ENCODE measurements at places on chromosomes 1 and 21.

GRCh38 chr1:63917571-63918417 lies 144.0 kb downstream of the ROR1 start:
- DNase-seq = no peak
- H3K4me3 ChIP-seq = no peak overlapping the region
- H3K27ac ChIP-seq = no peak overlapping the region
- H3K4me1 ChIP-seq = peaks cover 3% of the 10 kb centered on the region

DNA sequence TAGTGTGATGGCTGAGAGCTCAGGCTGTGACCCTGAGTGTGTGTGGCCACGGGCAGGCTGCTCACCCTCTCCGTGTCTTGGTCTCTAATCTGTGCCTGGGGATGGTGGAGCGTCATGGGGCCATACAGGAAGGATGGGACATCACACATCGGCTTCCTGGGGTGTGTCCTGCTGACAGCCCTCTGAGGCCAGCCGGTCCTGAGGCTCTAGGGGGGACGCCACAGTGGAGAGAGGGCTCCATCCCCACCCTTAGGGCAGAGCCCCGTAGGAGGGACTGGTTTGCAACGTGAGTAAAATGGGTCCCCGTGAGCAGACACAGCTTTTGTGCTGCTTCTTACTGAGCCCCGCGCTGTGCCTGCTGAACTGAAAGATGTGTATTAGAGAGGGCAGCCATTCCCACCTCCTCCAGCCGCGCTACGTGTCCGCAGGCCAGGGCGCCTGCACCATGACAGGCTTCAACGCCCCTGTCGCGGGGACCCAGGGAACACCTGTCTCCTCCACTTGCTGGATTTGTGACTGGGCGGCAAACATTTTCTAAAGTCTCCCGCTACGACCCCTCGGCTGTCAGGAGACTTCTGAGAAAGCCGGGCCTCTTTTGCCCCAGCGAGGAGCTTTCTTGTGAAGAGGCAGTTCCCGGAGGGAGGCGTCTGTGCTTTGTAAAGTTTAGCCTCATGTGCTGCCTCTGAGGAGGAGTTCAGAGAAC lies 8.1 kb downstream of the COL18A1 start:
- peaks cover 9% of the 10 kb centered on the region for H3K4me1 ChIP-seq
- H3K4me3 ChIP-seq = no peak overlapping the region
- H3K36me3 ChIP-seq = no peaks in the 10 kb centered on the region
- H3K27ac ChIP-seq = peak overlapping the region; percentile 38

DNA sequence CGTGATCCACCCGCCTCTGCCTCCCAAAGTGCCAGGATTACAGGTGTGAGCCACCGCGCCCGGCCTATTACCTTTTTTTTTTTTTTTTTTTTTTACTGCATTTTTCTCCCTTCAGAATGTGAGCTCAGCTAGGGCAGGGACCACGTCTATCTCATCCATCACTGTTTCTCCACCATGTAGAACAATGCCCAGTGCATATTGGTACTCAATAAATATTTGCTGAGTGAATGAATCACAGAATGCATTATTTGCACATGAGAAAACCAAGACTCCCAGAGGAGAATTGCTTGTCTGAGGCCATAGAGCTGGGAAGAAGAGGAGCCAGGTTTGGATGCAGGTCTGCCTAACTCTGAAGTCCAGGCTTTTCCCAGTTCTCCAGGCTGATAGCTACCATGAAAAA lies 8.2 kb upstream of the SLC9A1 start:
- H3K36me3 ChIP-seq = no peaks in the 10 kb centered on the region
- H3K4me1 ChIP-seq = no peaks in the 10 kb centered on the region
- H3K4me3 ChIP-seq = no peak overlapping the region
- no peak for DNase-seq
- H3K27me3 ChIP-seq = no peaks in the 10 kb centered on the region

GRCh38 chr1:33294071-33295010 lies 26.6 kb downstream of the A3GALT2 start:
- no peaks in the 10 kb centered on the region for H3K36me3 ChIP-seq
- H3K4me1 ChIP-seq = no peaks in the 10 kb centered on the region
- H3K27me3 ChIP-seq = no peaks in the 10 kb centered on the region

All from prostate gland (tissue), 2 donors.